ENCODE measurements at places on chromosomes 5 and 9.

DNA sequence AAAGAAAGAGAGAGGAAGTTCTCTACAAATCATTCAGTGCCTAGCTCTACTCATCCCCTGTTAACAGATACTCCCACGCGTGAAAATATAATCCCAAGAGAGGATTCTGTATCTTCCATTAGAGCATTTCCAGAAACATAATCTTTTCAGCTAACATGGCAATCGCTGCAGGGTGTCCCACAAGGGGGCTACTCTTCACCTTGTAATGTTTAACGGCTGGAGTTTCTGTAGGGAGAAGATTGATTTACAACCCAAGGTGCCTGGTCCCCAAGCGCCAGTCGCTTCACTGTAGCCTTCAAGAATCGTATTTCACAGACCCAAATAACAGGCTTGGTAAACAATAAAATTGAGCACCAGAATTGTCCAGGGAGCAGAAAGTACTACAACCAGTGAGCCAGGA lies 318.7 kb downstream of the TLE1 start:
- DNase-seq = no peak

GRCh38 chr5:90366948-90367347 lies 42.6 kb downstream of the CETN3 start:
- DNase-seq = no peak

- no peak for DNase-seq
These were observed 256.3 kb downstream of the KIAA0825 start for GRCh38 chr5:94361832-94362796.

GRCh38 chr9:97363661-97364299 lies 48.1 kb upstream of the TDRD7 start:
- DNase-seq = no peak

- DNase-seq = no peak
These were observed 44.6 kb upstream of the FCN1 start for GRCh38 chr9:134962065-134962972.

GRCh38 chr9:134676886-134677285 lies 35.3 kb downstream of the COL5A1 start:
- DNase-seq = no peak
